ENCODE measurements at places on chromosomes 7 and 10.
A peak's percentile ranks its signal among the peaks of the same experiment; 100 is the strongest.

- H3K27ac ChIP-seq, result no peak overlapping the region
- H3K36me3 ChIP-seq, result no peaks in the 10 kb centered on the region
- H3K4me3 ChIP-seq, result peak overlapping the region; percentile 37
- H3K4me1 ChIP-seq, result peaks cover 27% of the 10 kb centered on the region
These were observed 168.8 kb downstream of the TMEM26 start for GRCh38 chr10:61284222-61284890.

GRCh38 chr7:152073352-152073751 is 47.9 kb downstream of the GALNT11 start:
- H3K4me3 ChIP-seq, result no peak overlapping the region
- peaks cover 17% of the 10 kb centered on the region for H3K36me3 ChIP-seq
- no peaks in the 10 kb centered on the region for H3K27me3 ChIP-seq
- H3K27ac ChIP-seq, result no peak overlapping the region

DNA sequence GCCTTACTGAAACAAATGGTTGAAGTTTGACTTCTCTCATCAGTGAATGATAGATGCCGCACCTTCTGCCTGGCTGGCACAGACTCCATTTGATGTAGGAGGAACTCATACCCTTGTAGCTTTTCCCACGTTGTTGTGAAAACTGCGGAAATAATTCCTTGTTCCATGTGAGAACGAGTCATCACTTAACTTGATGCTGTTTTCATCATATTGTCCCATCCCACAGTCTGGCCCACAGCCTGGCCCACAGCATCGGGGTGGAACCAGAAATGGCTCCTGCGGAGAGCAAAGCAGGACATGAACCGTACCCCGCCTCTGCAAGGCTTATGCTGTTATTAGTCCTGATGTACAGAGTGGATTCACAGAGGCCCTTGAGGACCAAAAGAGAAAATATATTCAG is 587.0 kb downstream of the SDK1 start:
- H3K27ac ChIP-seq, result no peak overlapping the region
- no peaks in the 10 kb centered on the region for H3K4me1 ChIP-seq
- H3K27me3 ChIP-seq, result peaks cover under 1% of the 10 kb centered on the region
- no peak for DNase-seq

DNA sequence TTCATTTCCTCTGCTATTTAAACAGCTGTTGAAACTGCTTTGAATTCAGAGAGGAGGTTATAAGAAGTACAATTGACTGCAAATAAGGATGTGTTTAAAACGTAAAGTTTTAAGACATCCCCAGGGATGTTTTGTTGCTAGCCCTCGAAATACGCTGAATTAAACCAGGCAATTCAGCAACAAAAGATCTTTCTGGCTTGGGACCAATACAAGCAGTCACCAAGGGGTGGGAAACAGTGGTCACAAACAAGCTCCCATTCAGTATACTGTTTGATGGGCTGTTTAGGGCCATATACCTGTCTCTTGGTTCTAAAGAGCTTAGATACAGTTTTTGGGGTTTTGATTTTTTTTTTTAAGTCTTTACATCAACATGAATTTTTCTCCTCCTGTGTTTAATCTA is 446.3 kb upstream of the POT1 start:
- H3K27ac ChIP-seq, result no peak overlapping the region
- DNase-seq, result no peak
- no peaks in the 10 kb centered on the region for H3K27me3 ChIP-seq
- H3K4me3 ChIP-seq, result no peak overlapping the region
- H3K4me1 ChIP-seq, result no peaks in the 10 kb centered on the region
- no peaks in the 10 kb centered on the region for H3K36me3 ChIP-seq

GRCh38 chr7:134802762-134803161 is 23.3 kb downstream of the CALD1 start:
- no peaks in the 10 kb centered on the region for H3K27me3 ChIP-seq
- no peaks in the 10 kb centered on the region for H3K36me3 ChIP-seq
- no peak for DNase-seq
- no peaks in the 10 kb centered on the region for H3K4me1 ChIP-seq
- no peak overlapping the region for H3K27ac ChIP-seq

DNA sequence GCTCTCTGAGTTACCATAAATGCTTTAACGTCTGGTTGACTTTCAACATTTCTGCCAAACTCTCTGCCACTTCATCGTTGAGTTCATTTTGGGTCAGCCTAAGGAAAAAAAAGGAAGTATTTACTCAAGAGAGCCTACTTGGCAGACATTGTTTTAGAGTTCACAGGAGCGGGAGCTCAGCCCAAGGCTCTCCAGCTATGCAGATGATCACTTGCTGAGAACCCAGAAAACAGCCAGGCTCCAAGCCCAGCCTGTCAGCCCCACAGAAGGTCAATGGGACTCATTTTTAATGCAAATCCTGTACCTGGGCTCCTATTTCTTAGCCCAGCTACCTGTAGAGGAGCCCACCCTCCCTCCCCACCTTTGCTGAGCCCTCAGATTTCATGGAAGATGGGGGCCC is 45.5 kb downstream of the NOD1 start:
- H3K27me3 ChIP-seq, result no peaks in the 10 kb centered on the region
- no peak overlapping the region for H3K4me3 ChIP-seq
- H3K4me1 ChIP-seq, result no peaks in the 10 kb centered on the region
- no peak overlapping the region for H3K27ac ChIP-seq

DNA sequence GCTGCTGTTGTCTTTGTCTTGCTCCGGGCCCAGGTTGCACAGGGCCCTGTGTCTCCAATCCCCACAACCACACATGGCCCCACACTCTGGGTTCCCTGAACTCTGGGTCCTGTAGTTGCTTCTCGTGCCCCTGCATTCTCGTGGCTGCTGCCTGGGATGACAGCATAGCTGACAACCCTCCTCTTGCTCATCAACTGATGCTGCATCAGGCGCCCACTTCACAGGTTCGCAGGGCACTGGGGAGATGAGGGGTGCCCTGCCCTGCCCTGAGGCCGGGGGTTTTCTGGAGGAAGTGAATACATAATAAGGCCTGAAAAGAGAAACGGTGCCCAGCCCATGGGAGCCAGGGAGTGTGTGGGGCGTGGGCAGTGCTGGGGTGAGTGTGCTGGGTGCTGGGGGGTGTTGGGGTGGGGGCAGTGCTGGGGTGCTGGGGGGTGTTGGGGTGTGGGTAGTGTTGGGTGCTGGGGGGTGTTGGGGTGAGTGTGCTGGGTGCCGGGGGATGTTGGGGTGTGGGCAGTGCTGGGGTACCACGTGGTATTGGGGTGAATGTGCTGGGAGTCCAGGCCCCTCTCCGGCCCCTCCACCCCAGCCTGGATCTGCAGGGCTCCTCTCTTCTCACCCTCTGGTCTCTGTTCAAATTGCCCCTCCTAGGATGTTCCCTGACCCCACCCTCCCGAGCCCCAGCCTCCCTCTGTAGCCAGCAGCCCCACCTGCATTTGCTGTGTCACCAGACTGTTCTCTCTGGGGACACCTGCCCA is 2.0 kb upstream of the MTG1 start:
- H3K4me3 ChIP-seq, result peak overlapping the region; percentile 12
- no peaks in the 10 kb centered on the region for H3K27me3 ChIP-seq
- H3K27ac ChIP-seq, result peak overlapping the region; percentile 97
- H3K36me3 ChIP-seq, result peaks cover 25% of the 10 kb centered on the region

GRCh38 chr7:15582773-15583172 is 21.0 kb upstream of the AGMO start:
- no peak overlapping the region for H3K4me3 ChIP-seq
- no peaks in the 10 kb centered on the region for H3K4me1 ChIP-seq
- H3K27ac ChIP-seq, result no peak overlapping the region

- H3K4me1 ChIP-seq, result peaks cover 6% of the 10 kb centered on the region
- no peak overlapping the region for H3K4me3 ChIP-seq
- DNase-seq, result no peak
- H3K27me3 ChIP-seq, result no peaks in the 10 kb centered on the region
- H3K36me3 ChIP-seq, result no peaks in the 10 kb centered on the region
- no peak overlapping the region for H3K27ac ChIP-seq
These were observed 80.6 kb upstream of the LAMB4 start for GRCh38 chr7:108210796-108211195.

GRCh38 chr7:151126491-151127137 is 40.3 kb downstream of the AGAP3 start:
- peaks cover 5% of the 10 kb centered on the region for H3K4me1 ChIP-seq
- H3K27ac ChIP-seq, result no peak overlapping the region
- no peak for DNase-seq
- no peaks in the 10 kb centered on the region for H3K27me3 ChIP-seq

GRCh38 chr10:122341141-122341810 is 33.2 kb upstream of the PLEKHA1 start:
- no peaks in the 10 kb centered on the region for H3K36me3 ChIP-seq
- no peaks in the 10 kb centered on the region for H3K27me3 ChIP-seq
- DNase-seq, result no peak

GRCh38 chr10:94230134-94230785 is 132.5 kb downstream of the NOC3L start:
- no peak overlapping the region for H3K4me3 ChIP-seq
- no peak overlapping the region for H3K27ac ChIP-seq
- peaks cover 3% of the 10 kb centered on the region for H3K27me3 ChIP-seq
- no peaks in the 10 kb centered on the region for H3K36me3 ChIP-seq
- DNase-seq, result no peak
- H3K4me1 ChIP-seq, result no peaks in the 10 kb centered on the region

DNA sequence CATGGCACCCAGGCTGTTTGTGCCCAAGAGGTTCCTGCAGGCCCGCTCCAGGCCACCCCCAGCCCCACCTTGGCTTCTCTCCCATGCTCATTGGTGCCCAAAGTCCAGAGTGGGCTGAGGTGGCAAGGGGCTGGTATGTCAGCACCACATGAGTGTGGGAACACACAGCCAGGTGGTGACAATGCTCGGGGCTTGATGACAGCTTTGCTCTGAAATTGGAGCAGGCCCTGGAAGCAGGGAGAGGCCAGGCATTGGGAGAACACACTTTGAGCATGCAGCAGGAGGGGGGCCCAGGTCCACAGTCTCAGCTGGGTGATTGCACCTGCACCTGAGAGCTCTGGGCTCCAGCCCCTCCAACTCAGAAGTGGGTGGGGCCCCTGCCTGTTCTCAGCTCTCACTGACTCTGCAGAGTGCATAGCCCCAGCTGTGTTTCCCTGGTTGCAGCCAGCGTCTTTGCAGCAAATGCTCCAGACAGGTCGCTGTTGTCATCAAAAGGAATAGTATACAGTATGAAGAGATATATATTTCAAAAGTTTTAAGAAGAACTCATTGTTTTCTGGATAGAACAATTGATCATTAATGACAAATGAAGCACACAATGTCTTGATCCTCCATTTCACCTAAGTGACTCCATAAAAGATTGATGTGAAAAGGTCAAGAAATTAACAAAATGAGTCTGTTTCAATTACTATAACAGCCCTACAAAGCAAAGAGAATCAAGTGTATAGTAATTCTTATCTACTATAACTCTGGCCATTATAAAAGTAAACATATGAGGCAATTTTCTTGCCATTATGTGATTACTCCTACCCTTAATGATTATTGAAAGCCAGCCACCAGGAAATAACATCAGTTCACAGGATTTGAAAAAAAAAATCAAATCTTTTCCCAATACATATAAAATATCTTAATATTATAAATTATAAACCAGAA is 848.1 kb downstream of the PCDH15 start:
- no peak overlapping the region for H3K27ac ChIP-seq
- no peak for DNase-seq
- no peaks in the 10 kb centered on the region for H3K4me1 ChIP-seq
- H3K4me3 ChIP-seq, result no peak overlapping the region
- no peaks in the 10 kb centered on the region for H3K36me3 ChIP-seq

DNA sequence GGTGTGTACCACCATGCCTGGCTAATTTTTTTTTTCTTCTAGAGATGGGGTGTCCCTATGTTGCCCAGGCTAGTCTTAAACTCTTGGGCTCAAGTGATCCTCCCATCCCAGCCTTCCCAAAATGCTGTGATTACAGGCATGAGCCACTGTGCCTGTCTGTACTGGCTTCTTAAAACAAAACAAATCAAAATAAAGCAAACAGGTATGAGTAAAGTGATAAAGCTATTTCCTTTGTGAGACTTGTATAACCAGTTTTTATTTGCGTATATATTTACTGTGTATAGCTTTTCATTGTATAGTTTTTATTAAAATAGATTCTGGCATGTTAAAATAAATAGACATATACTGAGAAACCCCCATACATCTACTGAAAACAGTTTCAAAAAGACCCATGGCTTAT is 14.3 kb downstream of the LCOR start:
- no peak overlapping the region for H3K27ac ChIP-seq
- H3K4me3 ChIP-seq, result no peak overlapping the region
- peaks cover 14% of the 10 kb centered on the region for H3K36me3 ChIP-seq
- H3K4me1 ChIP-seq, result peaks cover 58% of the 10 kb centered on the region
- no peak for DNase-seq

GRCh38 chr7:103134836-103135554 is 13.9 kb downstream of the NAPEPLD start:
- H3K36me3 ChIP-seq, result peaks cover 8% of the 10 kb centered on the region
- no peak for DNase-seq
- peaks cover 8% of the 10 kb centered on the region for H3K4me1 ChIP-seq

- no peak for DNase-seq
- peaks cover 2% of the 10 kb centered on the region for H3K27me3 ChIP-seq
- no peaks in the 10 kb centered on the region for H3K36me3 ChIP-seq
These were observed 18.3 kb upstream of the RALA start for GRCh38 chr7:39605087-39605486.

- peaks cover 6% of the 10 kb centered on the region for H3K4me1 ChIP-seq
- peaks cover 56% of the 10 kb centered on the region for H3K27me3 ChIP-seq
- no peak for DNase-seq
- H3K4me3 ChIP-seq, result no peak overlapping the region
- no peaks in the 10 kb centered on the region for H3K36me3 ChIP-seq
These were observed 147.9 kb upstream of the EGR2 start for GRCh38 chr10:62964026-62964425.

GRCh38 chr7:131581241-131582051 is 25.0 kb upstream of the PODXL start:
- DNase-seq, result no peak
- H3K4me1 ChIP-seq, result no peaks in the 10 kb centered on the region
- no peak overlapping the region for H3K27ac ChIP-seq
- H3K27me3 ChIP-seq, result peaks cover 4% of the 10 kb centered on the region
- H3K36me3 ChIP-seq, result no peaks in the 10 kb centered on the region

DNA sequence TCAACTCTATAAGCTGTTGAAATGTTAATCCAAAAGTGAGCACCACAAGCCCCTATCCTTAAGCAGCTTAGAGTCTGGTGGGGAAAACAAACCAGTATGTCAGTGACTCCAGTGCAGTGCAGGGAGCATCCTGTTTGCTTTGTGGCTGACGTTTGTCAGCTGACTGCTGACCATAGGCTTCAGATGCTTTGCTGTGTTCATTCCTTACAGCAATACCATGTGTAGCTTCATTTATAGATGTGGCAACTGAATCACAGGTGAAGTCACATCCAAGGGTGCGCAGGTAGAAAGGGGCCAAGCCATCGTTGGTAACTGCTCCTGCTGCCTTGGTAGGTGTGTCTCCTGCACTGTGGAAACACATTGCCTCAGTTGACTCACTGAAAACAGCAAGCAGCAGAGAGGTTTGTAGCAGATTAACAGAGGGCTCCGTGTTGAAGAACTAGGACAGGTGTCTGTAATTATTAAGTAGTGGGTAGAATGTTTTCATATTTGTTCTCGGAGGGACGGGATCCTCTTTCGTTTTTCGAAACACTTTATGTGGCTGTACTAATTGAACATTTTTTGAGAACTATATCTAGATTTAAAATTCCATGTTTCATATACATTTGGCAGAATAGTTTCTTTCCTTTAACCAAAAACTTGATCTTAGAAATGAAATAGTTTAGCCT is 2.0 kb downstream of the INSIG1 start:
- peak overlapping the region; percentile 98 for H3K27ac ChIP-seq
- H3K4me1 ChIP-seq, result peaks cover 59% of the 10 kb centered on the region
- H3K4me3 ChIP-seq, result peak overlapping the region; percentile 90
- no peaks in the 10 kb centered on the region for H3K27me3 ChIP-seq
- DNase-seq, result no peak

GRCh38 chr10:132104471-132105301 is 38.9 kb downstream of the JAKMIP3 start:
- H3K27me3 ChIP-seq, result peaks cover 24% of the 10 kb centered on the region
- DNase-seq, result peak; percentile 15
- no peak overlapping the region for H3K4me3 ChIP-seq
- H3K27ac ChIP-seq, result no peak overlapping the region
- H3K36me3 ChIP-seq, result no peaks in the 10 kb centered on the region

Measured in activated T-cell treated with anti-CD3 and anti-CD28 coated beads, Interleukin-2, amount 50 U/mL, for 24 hours (primary cell).